Kasumi-1 (cell line): ENCODE measurements at places on chromosomes 3 and 15.

DNA sequence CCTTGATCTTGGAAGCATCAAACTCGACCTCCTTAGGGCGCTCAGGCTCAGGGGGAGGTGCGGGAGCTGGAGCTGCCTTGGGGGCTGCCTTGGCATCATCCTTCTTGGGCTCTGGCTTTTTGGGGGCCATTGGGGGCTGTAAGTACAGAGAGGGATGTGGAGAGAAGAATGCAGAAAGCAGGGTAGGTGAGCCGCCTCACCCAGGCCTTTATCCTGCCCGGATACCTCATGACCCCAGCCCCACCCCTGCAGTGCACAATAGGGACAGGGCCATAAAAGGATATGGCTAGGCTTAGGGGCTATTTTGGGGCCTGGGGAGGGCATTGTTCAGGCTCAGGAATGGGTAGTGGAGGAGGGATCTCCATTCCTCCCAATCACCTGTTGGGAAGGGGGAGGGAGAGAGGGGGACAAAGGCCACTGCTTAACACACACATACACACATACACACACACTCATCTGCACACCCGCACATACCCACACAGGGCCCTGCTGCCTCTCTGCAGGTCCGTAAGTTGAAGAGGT, at the start of gene MYL3:
Gene MYL3, minus strand, starts transcription at position 184 of the 522 bp plus-strand sequence. Its CDS starts 54 bp downstream, at position 130.
- no peak for DNase-seq

- DNase-seq = no peak
These were observed 364.7 kb downstream of the EPHB1 start for GRCh38 chr3:135159681-135160247.

DNA sequence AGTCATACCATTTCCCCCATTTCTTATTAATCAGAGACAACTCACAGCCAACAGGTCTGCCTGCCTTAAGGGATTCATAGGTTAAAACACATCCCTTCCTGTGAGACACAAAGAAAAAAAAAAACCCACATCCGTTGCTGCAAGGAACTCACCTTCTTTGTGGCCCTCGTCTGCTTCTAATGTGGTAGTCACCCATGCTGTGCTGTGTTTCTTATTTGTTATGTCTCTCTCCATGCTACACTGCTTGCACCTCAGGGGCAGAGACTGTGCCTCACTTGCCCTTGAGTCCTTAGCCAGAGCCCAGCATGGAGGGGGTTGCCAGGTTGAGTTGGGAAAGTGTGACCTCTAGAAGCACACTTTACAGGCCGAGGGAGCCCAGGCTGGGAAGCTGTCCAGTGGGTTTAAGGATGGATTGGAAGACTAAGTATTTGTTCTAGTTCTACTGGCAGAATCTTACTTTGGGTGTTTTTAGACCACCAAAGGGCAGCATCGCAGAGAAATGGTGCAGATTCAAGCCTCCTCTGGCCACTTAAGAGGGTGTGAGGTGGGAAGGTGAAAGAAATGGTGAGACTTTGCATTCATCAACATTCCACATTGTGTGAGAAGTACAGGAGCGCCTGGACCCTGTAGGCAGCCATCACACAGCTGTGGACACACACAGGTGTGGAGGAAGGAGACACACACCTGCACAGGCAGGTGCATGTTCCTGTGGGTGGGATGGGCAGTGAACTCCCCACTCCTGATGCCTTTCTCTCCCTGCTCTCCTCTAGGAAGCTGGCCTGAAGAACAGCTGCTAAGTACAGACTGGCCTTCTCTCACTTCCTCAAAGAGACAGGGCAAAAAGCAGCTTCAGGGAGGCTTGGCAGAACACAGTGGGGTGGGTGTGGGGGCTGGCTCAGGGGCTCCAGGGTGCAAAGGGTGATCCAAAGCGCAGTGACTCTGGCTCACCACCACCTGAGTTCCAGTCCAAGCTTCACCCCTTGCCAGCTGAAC, 48.8 kb downstream of the GLB1 start:
- DNase-seq = no peak

- no peak for DNase-seq
These were observed 141.9 kb downstream of the SQOR start for GRCh38 chr15:45776772-45777171.

DNA sequence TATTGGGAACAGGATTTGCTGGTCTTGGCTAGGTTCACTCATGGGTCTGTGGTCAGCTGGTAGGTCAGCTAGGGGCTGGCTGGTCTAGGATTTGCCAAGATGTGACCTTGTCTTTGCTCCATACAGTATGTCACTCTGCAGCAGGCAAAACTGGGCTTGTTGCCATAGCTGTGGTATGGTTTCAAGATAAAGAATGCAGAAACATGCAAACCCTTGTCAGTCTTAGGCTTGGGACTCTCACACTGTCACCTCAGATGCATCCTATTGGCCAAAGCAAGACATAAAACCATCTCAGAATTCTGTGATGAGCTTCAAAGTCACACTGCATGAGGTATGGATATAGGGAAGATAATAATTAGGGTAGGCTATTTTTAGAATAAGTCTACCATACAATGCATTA, 66.6 kb upstream of the TBC1D5 start:
- no peak for DNase-seq

- peak; percentile 25 for DNase-seq
These were observed 43.7 kb downstream of the STAG1 start for GRCh38 chr3:136708333-136708985.

DNA sequence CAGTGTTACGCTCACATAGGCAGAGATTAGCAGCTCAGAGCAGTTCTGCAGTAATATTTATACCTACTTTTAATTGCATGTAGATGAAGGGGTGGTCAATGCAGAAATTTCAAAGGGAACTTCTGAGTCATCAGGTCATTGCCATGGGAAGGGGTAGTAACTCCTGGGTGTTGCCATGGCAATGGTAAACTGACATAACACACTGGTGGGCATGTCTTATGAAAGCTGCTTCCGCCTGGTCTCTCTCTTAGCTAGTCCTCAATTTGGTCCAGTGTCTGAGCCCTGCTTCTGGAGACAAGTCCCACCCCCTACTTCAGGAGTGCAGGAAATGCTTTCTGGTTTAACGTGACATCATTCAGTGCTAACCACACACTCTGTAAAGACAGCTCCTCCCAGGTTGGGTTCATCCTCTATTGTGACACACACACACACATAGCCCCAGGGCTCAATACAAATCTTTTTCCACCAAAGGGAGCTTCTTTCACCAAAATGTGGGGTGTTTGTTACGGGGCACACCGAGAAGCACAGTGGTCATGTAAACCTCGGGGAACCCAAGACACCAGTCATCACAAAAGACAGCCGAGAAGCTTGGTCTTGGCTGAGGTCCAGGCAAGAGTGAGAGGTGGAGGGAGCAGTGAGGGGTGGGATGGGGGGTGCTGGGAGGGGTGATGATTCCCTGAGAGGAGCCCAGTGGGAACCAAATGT, 74.5 kb downstream of the TLE3 start:
- no peak for DNase-seq

- no peak for DNase-seq
These were observed 66.9 kb downstream of the SEMA5B start for GRCh38 chr3:122960652-122961051.

- peak; percentile 16 for DNase-seq
These were observed 543.6 kb downstream of the EDEM1 start for GRCh38 chr3:5731100-5731499.

- DNase-seq = no peak
These were observed 63.2 kb upstream of the TNFSF10 start for GRCh38 chr3:172586436-172586835.

DNA sequence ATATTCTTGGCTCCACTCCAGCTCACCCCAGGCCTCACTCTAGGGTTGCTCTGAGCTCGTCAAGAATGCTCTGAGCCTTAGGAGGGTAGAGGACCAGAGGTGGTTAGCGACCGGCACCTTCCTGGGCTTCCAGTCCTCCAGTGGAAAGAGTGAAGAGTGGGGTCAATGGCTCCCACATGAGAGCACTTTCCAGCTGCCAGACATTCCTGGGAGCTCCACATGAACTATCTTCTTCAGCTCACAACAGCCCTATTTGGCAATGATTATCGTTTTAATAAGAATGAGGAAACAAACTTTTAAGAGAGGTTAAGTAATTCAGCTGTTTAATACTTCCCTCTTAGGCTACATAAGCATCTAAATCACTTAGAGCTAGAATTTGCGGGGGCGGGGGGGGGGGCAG, 139.3 kb downstream of the STT3B start:
- no peak for DNase-seq

DNA sequence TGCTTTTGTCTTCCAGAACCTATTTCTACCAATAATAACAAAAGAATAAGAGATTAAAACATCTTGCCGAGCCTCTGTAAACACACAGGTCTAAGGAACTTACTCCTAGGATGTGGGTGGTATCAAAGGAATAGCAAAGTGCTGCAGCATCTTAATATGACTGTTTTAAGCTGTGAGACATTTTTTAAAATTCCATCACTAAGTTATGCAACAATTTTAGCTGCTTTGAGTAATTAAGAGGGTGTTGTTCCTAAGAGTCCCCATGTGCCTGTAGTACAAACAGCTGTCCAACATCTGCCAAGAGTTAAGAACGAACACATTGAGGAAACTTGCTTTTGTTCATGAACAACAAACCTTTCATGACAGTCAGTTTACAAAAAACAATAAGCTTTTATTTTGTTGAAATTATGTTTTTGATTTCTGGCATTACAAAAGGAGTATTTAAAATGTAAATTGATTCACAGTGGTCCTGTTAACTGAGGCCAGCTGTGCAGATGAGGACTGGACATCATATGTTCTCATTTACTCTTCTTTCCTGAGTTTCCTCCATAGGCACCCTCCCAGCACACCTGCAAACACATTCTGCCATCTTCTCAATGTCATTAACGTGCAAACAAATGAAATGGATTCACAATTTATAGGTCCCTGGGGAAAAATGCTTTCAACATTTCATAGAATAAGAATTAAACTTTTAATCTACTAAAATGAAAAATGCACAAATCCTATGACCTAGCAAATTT, 337.3 kb upstream of the ARHGEF26 start:
- DNase-seq = no peak

DNA sequence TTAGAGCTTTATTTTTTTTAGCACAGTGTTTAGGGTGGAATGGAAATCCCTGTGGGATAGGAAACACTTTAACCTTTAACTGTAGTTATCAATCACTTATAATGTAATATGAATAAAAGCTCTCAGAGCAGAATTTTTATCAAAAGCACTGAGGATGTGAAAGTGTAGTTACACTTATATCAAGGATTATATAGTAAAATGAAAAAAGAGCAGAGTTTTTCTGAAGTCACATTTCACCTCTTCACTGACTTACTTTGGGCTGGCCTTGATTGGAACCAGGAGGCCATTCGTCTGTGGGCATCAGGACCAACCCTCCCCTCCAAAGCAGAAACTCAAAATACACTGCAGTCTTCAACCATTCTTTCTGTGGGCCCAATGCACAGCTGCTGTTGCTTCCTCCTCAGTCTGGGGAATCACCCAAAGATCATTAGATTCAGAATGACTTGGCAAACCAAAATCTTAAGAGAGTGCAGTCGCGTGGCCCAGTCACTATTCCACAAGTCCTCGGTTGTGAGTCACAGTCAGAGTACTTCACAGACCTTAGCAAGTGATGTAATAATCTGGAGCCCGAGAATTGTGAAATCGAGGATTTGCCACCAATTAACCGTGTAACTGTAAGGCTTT, 132.6 kb upstream of the COL8A1 start:
- DNase-seq = peak; percentile 20

GRCh38 chr15:45572617-45573016, 14.6 kb upstream of the BLOC1S6 start:
- DNase-seq = peak; percentile 74

- DNase-seq = peak; percentile 61
These were observed 28.5 kb upstream of the SLC7A14 start for GRCh38 chr3:170614214-170614966.

DNA sequence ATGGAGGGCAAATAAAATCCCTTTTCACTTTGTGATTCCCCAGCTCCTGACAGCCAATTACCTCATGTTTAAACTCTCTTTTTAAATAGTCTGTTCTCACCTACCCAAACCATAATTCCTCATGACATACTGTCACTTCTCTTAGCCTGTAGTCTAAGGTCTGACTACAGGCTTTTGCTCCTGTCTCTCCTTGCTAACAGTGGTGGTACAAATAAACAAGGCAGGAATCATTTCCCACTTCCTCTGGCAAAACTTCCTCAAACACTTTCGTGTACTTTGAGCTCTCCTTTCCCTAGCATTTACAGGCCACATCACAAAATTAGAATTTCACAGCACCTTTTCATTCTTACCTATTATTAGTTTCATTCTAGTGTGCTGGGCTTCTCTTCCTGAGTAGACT, 51.8 kb downstream of the ATP8B4 start:
- no peak for DNase-seq

DNA sequence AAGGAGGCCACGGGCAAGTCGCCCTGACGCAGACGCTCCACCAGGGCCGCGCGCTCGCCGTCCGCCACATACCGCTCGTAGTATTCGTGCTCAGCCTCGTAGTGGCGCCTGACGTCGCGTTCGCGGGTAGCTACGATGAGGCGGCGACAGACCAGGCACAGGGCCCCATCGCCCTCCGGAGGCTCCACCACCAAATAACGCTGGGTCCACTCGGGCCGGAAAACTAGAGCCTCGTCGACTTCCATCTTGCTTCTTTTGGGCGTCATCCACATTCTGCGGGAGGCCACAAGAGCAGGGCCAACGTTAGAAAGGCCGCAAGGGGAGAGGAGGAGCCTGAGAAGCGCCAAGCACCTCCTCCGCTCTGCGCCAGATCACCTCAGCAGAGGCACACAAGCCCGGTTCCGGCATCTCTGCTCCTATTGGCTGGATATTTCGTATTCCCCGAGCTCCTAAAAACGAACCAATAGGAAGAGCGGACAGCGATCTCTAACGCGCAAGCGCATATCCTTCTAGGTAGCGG, at the start of gene EPM2AIP1:
Gene EPM2AIP1, minus strand, starts transcription at position 326 of the 520 bp plus-strand sequence. Its CDS starts 54 bp downstream, at position 272.
- no peak for DNase-seq

DNA sequence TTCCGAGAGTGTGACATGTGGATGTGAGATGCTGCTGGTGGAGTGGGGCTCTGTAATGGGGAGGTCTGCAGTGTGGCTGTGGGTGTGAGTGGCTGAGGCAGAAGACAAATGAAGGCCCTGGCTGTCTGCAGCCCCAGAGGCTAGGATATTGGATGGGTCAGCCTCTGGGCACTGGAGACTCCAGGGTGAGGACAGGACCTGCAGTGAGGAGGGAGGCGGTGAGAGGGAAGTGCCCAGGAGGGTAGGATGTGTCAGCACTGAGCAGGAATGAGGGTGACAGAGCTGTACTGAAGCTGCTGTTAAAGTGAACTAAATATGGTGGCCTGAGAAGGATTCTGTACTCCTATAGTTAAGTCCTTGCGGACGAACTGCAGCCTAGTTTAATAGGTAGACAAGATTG, 27.3 kb upstream of the PXYLP1 start:
- no peak for DNase-seq

GRCh38 chr15:67150023-67150860, 84.8 kb downstream of the SMAD3 start:
- DNase-seq = peak; percentile 32
